Activated T-helper 1 cell treated with Interleukin-2 at 50 U/mL for 16 hours (primary cell): ENCODE measurements at places on chromosomes 2 and 18.

DNA sequence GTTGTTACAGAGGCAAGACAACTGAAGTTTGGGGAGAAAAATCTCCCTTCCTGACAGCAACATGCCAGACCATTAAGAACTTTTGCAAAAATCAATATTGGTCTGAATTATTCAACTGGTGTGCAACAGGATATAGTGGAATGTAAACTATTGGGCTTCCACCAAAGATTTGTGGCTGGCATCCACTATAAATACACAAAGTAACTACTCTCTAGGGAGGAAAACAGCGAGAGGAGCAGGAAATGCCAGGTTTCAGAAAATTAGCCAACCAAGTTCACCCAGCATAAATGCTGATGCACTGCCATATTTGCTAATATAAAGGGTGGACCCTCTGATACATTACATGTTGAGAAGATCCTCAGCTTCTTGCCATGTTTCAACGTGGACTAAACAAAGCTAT lies 267.6 kb upstream of the LYPD1 start:
- DNase-seq = no peak

DNA sequence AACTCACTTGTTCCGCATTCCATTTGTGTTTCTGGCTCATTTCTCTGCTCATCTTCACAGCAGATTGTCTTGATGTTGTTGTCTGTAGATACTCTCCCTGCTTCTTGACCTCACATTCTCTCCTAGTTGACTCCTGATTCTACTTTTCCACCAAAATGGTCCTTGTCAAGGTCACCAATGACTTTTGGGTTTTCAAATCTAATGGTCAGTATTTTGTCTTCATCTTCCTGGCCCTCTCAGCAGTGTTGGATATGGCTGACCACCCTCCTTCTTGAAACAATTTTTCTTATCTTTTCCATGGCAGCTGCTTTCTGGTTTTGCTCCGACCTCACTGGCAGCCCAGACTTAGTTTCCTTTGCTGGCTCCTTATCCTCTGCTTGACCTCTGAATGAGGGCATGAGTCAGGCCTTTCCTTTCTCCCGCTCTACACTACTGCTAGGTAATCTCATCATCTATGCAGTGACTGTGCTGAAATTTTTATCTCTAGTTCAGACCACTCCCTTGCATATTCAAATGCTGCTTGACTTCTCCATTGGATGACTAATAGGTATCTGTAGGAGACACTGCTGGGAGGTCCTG lies 386.6 kb upstream of the SPRED2 start:
- no peak for DNase-seq

DNA sequence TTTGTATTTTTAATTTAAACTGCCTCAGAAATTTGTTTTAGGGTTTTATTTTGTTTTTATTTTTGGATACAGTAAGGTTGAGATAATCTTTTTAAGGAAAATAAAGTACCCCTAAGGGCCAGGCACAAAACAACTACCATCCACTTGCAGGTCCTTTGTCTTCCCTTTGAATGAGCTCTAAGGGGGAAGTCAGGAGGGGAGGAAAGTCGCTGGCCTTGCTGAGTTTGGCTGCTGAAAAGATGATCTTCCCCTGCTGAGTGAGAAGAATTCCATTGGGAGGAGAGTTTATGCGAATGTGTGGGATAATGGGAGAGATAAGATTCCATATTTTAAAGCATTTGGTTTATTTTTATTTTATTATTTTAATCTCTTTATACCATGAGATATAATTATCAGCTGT lies 100.7 kb downstream of the ARHGAP15 start:
- no peak for DNase-seq

DNA sequence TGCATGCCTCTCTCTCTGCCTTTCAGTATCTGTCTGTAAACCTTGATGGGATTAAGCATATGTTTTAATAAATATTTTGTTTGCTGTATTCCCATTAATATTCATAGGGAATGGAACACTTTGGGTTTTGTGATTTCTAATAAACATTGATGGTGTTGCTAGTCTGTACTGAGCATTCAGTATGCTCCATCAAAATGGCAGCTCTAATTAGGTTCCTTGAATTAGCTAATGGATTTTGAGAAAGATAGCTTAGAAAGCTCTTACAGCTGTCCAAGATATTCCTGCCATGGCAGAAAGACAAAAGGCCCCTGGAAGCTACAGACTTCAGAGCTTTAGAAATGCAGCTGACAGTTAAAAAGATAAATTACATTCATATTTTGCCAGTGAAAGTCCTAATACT lies 199.2 kb upstream of the NRP2 start:
- no peak for DNase-seq

DNA sequence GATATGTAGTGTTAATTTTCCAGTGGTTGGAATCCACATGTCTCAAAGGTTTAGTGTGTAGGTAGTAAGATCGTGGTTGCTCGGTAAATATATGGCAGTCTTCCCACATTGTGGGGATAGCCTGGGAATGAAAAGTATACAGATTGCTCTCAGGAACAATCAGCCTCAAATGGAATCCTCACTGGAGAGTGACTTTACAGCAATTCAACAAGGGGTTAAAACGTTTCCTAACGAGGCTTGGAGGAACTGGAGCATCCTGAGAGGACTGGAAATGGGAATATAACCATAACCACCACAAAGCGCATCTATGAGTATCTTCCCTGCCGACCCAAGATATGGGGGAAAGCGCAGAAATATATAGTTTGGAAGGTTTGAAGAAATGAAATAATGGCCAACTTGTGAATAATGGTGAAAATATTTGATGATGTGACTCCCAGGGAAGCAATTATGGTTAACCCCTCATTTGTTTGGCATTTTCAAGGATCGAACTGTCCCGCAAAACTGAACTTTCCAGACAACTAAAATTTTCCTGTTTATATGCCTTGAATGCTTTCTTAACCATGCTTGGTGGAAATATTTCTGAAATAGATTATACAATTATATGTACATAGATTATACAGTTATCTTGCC lies 100.7 kb upstream of the FOSL2 start:
- DNase-seq = no peak
